ENCODE measurements at places on chromosomes 7 and 10. TPM values are rescaled to one million over a fixed set of nuclear protein-coding genes. Genes with fewer than 3 reads are reported as not detected.

AQP1 gene
- total RNA-seq, result 0.34 TPM

AGMO gene
- not detected for total RNA-seq

KCNIP2 gene
- 3.4 TPM for total RNA-seq

XRCC2 gene
- total RNA-seq, result 13.8 TPM

HTR5A gene
- total RNA-seq, result not detected

CYP2C19 gene
- not detected for total RNA-seq

ABCB1 gene
- total RNA-seq, result 2.5 TPM

GHRHR gene
- not detected for total RNA-seq

GOLGA7B gene
- total RNA-seq, result 5.3 TPM

ACTL6B gene
- total RNA-seq, result not detected

CTAGE15 gene
- 1.9 TPM for total RNA-seq

SCIN gene
- total RNA-seq, result 0.02 TPM

All from T-helper 1 cell treated with Interleukin-12 subunit alpha and Interleukin-12 subunit beta and Interleukin-4 antibody, amounts not matched to agents 30 ng/mL and 1 ng/mL, for 36 hours (primary cell).